ENCODE measurements at places on chromosomes 12 and 14.

DNA sequence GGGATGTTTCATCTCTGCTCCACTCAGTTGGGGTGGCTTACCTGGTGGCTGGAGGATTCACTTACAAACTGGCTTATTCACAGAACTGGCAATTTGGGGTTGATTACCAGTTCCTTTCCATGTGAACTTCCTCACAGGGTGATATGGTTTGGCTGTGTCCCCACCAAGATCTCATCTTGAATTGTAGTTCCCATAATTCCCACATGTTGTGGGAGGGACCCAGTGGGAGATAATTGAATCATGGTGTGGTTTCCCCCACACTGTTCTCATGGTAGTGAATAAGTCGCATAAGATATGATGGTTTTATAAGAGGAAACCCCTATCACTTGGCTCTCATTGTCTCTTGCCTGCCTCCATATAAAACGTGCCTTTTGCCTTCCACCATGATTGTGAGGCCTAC lies 26.9 kb upstream of the IGF1 start:
- DNase-seq: no peak

DNA sequence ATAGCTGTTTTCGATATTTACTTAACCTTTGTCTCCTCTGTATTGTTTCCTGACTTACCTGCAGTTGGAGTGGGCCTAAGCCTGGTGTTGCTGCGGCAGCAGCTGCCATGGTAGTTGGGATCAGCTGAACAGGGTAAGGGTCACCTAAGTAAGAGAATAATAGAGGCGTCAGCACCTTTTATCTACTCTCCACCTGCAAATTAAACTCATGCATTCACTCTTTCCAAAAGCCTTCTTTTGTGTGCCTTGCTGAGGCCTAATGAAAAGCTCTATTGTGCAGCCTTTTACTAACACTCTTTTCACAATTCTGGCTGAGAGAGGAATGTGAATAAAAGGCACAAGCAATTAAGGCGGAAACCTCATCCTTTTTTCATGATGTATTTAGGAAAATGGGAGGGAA lies 308.7 kb downstream of the SOX5 start:
- DNase-seq: no peak

- DNase-seq: peak; percentile 34
These were observed 9.8 kb downstream of the CPNE6 start for GRCh38 chr14:24080888-24081738.

GRCh38 chr14:104359301-104359968 lies 220.1 kb upstream of the C14orf180 start:
- no peak for DNase-seq

DNA sequence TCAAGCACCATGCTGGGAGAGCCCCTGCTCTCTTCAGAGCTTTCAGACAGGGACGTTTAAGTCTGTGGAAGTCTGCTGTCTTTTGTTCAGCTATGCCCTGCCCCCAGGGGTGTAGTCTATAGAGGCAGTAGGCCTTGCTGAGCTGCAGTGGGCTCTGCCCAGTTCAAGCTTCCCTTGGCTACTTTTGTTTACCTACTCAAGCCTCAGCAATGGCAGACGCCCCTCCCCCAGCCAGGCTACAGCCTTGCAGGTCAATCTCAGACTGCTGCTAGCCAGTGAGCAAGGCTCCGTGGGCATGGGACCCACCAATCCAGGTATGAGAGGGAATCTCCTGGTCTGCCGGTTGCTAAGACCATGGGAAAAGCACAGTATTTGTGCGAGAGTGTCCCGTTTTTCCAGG lies 37.4 kb upstream of the C12orf71 start:
- no peak for DNase-seq

DNA sequence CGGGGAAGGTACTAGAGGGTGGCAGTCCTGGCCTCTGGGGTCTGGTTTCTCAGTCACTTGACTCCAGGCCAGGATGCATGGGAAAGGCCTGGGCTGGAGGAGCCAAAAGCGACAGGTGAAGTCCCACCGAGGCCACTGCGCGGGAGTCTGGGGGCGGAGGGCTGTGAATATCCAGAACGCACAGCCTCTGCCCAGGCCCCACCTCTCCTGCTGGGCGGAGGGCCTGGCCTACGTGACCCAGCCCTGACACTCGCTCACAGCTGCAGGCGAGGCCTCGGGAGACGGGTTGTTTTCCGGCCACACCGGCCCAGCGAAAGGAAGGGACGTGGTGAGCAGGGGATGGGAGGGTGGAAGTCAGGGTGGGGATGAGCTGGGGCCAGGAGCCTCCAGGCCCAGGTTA lies 91.2 kb downstream of the RFLNA start:
- peak; percentile 64 for DNase-seq

GRCh38 chr12:42588524-42589464 lies 752 bp downstream of the PRICKLE1 start:
- peak; percentile 53 for DNase-seq

DNA sequence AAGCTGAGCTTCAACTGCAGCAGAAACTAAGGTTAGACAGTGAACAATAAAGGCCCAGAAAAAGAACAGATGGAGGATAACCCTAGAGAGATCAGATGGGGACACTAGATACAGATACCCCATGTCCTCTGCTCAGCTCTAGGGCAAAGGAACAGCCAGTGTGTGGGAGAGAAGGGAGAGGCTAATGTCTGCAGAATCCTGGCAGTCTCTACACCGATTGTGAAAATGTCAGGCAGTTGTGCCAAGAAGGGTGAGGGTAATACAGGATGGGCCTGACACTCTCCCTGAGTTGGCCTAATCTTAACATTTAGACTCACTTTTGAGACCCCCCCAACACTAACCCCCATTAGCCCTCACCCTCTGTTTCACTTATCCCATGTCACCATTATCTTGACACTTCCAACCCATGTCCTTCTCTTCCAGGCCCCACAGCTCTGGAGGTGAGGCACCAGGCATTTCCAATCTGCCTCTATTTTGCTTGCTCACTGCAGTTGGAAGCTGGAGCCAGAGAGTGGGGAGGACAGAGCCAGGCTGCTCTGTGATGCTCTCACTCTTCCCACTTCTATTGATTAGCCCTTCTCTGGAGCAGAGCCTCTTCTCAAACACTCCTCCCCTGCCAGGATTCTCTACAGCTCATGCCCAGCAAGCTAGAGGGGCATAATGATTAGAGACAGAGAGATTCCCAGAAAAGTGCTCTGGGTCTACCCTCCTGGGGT lies 3.0 kb upstream of the BLOC1S1 start:
- DNase-seq: no peak

DNA sequence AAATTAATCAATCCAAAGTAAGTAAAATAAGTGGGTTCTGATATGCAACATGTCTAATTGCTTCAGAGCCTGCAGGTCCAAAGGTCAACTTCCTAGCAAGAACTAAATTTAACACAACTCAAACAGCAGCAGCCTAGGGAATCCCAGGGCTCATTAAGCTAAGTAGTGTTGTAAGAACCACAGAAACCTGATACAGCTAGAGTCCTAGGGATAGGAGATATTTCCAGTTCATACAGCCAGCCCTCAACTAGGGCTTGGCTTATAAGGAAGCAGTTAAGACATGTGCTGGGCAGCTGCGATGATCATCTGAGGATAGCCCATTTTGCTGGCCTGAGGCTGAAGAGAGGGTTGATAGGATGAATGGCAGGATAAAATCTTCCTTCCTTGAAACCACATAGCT lies at the start of gene OR4Q3:
Gene OR4Q3, plus strand, starts transcription at position 316 of the 400 bp plus-strand sequence.
- DNase-seq: no peak

GRCh38 chr12:116492703-116493324 lies 66.4 kb upstream of the MAP1LC3B2 start:
- DNase-seq: peak; percentile 72

DNA sequence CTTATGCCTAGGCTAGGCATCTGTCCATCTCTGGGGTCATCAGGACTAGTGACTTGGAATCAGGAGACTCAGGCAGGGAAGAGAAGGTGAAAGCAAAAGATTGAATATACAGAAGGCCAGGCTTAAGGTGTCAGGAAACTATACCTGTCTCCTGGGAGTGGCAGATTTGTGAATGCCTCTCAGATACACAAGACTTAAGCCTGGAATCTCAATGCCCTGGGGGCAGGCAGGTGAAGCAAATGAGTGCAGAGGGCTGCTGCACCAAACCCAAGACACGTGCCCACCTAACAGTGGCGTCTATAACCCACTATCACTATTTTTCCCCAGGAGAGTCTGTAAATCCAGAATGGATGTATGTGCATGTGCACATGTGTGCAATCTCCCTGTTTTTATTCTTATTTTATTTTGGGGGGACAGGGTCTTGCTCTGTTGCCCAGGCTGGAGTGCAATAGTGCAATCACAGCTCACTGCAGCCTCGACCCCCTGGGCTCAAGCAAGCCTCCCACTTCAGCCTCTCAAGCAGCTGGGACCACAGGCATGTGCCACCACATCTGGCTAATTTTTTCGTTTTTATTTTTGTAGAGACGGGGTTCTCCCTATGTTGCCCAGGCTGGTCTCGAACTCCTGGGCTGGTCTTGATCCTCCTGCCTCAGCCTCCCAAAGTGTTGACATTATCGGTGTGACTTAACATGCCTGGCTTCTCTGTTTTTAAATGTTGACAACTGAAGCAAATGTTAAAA lies 31.9 kb upstream of the FOS start:
- DNase-seq: no peak

- no peak for DNase-seq
These were observed 4.2 kb upstream of the CLEC4C start for GRCh38 chr12:7751394-7751793.

GRCh38 chr14:95699412-95699811 lies 13.2 kb downstream of the TCL1B start:
- no peak for DNase-seq

DNA sequence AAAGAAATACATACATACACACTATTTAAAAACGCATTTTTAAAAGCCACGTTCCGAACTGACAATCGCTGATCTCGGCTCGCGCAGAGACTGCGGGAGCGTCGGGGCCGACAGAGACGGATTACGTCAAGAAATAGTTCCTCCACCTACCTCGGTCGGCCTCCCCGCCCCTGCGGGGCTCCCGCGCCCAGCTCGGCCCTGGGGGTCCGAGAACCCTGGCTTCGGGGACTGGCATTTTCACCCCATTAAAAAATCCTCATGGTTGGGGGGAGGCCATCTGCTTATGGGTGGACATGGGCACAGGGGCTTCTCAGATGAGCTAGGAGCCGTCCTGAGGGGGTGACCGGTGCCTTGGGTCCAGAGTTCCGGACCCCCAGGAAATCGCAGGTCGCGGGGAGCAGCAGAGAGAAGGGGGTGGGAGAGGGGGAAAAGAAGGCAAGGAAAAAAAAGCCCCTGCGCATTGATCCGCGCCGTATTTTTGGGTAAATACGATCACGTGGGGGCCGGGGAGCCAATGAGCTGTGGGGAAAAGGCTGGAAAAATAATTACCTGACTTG lies 324 bp upstream of the HOXC9 start:
- DNase-seq: peak; percentile 83

GRCh38 chr12:46221255-46222128 lies 47.4 kb downstream of the SLC38A1 start:
- DNase-seq: peak; percentile 85

GRCh38 chr12:98449584-98449983 lies 65.8 kb upstream of the TMPO start:
- DNase-seq: no peak

- peak; percentile 12 for DNase-seq
These were observed 178.6 kb downstream of the ADGRD1 start for GRCh38 chr12:131132118-131132892.

DNA sequence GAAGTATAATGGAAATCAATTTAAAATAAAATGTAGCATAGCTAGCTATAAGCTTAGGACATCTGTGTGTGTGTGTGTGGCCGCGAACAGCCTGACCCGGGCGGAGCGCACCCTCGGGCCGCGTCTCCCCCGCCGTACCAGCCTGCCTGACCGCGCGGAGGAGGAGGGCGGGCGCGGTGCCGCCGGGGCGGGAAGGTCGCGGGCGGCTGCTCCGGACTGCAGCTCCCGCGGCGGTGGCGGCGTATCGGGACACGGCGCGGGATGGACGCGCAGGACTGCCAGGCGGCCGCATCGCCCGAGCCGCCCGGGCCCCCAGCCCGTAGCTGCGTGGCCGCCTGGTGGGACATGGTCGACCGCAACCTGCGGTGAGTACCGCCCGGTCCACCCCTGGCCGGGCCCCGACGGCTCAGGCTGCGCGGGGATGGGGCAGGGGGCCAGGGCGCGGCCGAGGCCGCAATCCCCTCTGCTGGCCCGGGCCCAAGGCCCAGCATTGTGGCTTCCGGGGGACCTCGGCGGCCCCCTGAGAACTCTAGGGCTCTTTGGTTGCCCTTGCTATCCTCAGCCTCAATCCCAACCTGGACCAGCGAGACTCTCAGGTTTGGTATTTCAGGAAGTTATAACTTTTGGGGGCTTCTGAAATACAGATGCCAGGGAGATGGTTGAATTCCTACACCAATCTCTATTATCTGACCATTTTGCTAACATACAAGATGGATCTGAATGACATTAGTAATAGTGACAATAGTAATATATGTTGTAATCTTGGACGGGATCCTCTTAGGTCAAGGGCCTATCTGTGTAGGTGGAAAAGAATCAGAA lies at the start of gene ABHD12B:
Gene ABHD12B, plus strand, starts transcription at position 140 of the 819 bp plus-strand sequence. Its CDS starts 122 bp downstream, at position 262.
- no peak for DNase-seq

DNA sequence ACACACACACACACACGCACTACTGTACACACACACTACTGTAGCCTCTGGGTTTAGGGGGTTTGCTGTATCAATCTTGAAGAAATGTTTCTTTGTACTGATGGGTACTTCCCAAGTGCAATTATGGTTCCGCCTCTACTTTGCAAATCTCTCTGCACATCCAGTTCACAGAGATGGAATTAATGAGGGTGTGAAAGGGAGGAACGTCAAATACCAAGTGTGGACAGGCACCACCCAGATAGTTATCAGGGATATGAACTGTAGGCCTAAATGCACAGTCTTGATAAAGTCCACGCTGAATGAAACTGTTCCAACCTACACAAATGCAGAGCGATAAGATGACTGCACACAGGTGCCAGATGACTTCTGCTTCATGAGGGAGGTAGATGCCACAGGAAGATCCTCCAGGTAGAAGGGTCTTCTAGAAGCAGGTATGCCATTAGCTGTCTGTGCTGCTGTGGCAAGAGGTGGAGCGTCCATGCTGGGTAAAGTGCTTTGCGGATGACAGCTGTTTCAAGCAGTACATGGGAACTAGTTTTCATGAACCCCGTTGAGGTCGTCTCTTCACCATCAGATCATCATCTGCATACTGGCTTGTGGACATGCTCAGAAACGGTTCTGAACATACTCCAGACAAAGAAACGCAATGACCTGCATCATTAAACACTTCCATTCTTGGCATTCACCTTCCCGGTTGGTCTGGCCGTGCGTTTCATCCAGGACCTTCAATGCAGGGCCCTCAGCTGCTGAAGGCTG lies 314.3 kb upstream of the RTL1 start:
- DNase-seq: no peak

- DNase-seq: peak; percentile 78
These were observed 15.4 kb downstream of the SELPLG start for GRCh38 chr12:108618079-108618952.
